ENCODE measurements at places on chromosomes 7 and 10.

DNA sequence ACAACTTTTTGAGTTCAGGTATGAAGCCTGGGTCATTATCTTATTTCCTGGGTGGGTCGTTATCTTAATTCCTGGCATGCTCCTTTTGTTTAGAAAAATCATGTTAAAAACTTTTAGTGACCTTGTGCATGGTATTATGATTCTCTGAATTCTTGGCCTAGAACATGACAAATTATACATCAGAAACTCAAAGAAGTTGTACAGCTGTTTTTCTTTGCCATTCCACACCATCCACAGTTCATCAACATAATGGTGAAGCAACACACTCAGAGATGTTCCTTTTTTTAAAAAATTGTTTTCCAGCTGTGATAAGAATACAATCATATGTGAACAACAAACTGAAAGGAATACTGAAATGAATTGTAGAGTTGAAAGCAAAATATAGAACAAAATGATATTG is 149.2 kb upstream of the SEMA3D start:
- DNase-seq, result no peak

DNA sequence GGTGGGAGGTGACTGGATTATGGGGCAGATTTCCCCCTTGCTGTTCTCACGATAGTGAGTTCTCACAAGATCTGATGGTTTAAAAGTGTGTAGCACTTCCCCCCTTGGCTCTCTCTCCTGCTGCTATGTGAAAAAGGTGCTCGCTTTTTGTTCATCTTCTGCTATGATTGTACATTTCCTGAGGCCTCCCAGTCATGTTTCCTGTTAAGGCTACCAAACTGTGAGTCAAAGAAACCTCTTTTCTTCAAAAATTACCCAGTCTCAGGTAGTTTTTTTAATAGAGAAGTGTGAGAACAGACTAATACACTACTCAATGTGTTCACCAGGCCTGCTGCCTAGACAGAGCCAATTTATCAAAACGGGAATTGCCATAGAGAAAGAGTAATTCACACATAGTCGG is 49.7 kb downstream of the SDHAF3 start:
- DNase-seq, result no peak

DNA sequence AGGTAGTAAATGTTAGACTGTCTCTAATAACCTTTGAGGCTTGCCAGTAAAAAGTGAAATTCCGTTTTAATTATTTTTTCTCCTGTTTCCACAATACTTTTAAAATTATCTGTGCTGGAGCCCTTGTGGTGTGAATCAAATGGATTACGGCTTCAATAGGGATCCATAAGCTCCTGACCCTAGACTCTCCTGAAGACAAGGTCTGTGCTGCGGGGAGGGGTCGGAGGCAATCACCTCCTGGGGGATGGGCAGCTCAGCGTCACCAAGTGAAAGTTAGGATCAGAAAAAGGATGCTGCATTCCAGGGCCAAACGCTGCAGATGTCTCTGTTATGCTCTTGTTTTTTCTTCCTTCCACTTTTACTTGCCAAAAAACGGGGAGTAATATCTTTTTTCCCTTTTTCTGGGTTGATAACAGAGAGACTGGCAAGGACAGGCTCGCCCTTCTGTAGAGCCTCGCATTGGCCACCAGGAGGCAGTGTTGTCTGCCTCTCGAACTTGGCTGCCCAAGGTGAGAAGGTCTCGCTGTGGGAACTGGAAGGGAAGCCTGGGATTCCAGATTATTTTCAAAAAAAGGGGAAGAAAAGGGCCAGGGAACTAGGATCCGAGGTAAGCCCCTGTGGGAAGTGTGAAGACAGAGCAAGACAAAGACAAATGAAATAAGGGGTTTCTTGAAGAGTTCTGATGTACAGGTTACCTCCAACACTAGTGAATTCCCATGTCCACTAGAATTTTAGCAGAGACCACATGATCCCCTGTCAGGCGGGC is 621.9 kb downstream of the ACTR3B start:
- no peak for DNase-seq

GRCh38 chr10:17872191-17873091 is 63.3 kb downstream of the MRC1 start:
- no peak for DNase-seq

- no peak for DNase-seq
Measured at GRCh38 chr10:75010373-75010772, 101.1 kb upstream of the SAMD8 start.

GRCh38 chr7:4286351-4286750 is 395.7 kb upstream of the FOXK1 start:
- no peak for DNase-seq

- DNase-seq, result no peak
Measured at GRCh38 chr7:40223451-40224127, 88.8 kb downstream of the SUGCT start.

- no peak for DNase-seq
Measured at GRCh38 chr10:103787331-103787730, 68.0 kb downstream of the SH3PXD2A start.

GRCh38 chr7:4013793-4014192 is 668.3 kb upstream of the FOXK1 start:
- DNase-seq, result no peak

Data from smooth muscle cell of the brain vasculature (primary cell).